ENCODE measurements at places on chromosomes 1 and 21. TPM values are rescaled to one million over a fixed set of nuclear protein-coding genes. Genes with fewer than 3 reads are reported as not detected.

- no peak for DNase-seq
These were observed 40.5 kb upstream of the KRTAP19-8 start for GRCh38 chr21:31078796-31079195.

GRCh38 chr1:1470626-1471388 lies 758 bp upstream of the ATAD3B start:
- no peak for DNase-seq

GRCh38 chr1:39671433-39671792 lies 494 bp downstream of the NT5C1A start:
- DNase-seq, result no peak

DNA sequence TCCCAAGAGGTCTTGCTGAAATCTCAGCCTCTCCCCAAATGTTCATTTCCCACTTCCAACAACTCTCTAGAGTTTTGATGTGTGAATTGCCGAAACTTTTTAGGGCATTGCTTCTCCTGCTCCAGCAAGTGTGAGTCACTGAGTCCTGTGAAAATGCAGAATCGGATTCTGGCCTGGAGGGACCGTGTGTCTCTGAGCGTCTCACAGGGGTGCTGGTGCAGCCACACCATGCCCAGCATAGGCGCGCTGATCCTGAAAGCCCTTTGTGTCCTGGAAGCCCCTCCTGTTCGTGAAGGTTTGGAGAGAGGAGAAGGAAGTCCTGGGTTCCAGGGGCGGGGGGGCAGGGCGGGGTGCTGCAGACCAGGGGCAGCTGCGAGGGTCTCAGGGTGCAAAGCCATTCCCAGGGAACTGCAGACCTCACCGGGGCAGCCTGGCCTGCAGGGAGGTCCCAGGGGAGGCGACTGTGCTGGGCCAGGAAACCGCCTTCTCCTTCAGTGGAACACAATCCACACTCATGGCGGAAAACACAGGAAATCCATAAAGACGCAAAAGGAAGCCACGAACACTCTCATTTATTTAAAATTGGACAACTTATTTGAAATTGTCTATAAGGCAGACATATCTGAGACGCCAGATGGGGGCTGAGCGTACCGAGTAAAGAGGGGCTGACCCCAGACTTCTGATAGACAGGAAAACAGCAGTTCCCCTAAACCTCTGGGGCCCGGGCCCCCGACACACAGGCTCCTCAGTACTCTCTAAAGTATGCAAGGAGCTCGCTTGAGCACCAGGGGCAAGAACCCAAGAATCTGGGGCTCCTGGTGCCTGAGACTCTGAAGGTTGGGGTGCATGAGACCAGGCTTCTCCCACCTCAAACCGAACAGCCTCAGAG lies 43.5 kb upstream of the ADARB1 start:
- no peak for DNase-seq

DNA sequence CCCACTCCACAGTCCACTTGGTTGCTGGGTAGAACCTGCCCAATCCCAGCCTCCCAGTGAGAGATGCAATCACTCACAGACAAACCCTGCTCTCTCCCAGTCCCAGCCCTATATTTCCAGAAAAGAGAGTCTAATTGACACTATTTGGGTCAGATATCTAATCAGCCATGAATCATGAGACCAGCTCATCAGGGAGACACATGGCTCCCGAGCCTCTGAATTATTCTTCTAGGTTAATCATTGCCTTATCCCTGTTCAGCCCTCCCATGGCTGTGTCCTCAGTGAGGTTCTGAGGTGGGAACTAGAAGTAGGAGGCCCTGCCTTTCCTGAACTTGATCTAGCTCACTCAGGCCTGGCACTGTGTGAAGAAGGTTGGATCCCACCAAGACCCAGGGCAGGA lies 49.9 kb upstream of the ZC3H12A start:
- no peak for DNase-seq

Gene PEX14
- total RNA-seq, result 5.9 TPM

Gene OR2T29
- total RNA-seq, result not detected

Gene CLDN8
- not detected for total RNA-seq

All from A172 (cell line).